ENCODE measurements at places on chromosomes 7 and 10. TPM values are rescaled to one million over a fixed set of nuclear protein-coding genes. Genes with fewer than 3 reads are reported as not detected.

- H3K27me3 ChIP-seq, result peaks cover 4% of the 10 kb centered on the region
- no peak overlapping the region for H3K27ac ChIP-seq
Measured at GRCh38 chr7:80699045-80699638, 60.7 kb downstream of the CD36 start.

DNA sequence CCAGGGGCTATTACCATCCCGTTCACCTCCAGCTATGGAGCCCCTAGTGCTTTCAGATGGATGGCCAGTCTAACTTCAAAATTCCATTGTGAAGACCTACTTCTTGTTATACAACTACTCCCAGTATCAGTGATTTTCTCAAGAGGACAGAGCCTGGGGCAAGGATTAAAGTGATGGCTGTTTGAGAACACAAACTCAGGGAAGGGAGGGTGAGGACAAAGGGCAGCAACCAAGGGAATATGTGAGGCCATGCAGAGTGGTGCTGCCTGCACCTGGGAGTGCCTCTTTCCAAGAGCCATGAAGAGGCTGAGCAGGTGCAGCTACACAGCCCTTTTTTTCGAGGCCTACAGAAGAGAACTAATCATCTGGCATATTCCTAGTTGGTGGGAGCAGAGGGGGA lies 303.5 kb upstream of the BMPER start:
- H3K27ac ChIP-seq, result no peak overlapping the region
- DNase-seq, result no peak
- H3K36me3 ChIP-seq, result no peaks in the 10 kb centered on the region
- no peaks in the 10 kb centered on the region for H3K4me1 ChIP-seq

DNA sequence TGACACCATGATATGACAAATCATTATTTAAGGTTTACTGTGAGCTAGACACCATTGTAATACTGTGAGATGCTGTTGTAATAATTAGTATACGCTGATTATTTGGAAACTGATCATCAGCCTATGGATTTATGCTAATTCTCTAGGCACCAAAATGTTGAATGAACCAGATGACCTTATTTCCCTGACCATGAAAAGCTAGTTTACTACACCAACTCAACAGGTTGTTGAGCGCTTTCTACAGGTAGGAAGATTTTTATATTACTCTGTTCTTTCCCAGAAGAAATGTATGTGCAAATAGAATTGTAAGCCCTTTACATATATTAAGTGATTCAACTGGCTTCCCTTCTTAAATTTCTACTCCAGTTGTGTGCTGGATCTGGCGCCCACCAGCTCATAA lies 6.2 kb downstream of the NRP1 start:
- no peak overlapping the region for H3K4me3 ChIP-seq
- H3K27ac ChIP-seq, result no peak overlapping the region
- H3K36me3 ChIP-seq, result peaks cover 22% of the 10 kb centered on the region
- H3K27me3 ChIP-seq, result no peaks in the 10 kb centered on the region

GRCh38 chr7:92833024-92833765 lies 3.2 kb downstream of the CDK6 start:
- no peaks in the 10 kb centered on the region for H3K27me3 ChIP-seq
- peaks cover 19% of the 10 kb centered on the region for H3K4me1 ChIP-seq
- H3K4me3 ChIP-seq, result peak overlapping the region; percentile 90
- peak; percentile 91 for DNase-seq
- no peaks in the 10 kb centered on the region for H3K36me3 ChIP-seq

GRCh38 chr7:93284908-93285307 lies 52.7 kb downstream of the VPS50 start:
- no peaks in the 10 kb centered on the region for H3K4me1 ChIP-seq
- H3K27ac ChIP-seq, result no peak overlapping the region
- H3K4me3 ChIP-seq, result no peak overlapping the region
- H3K27me3 ChIP-seq, result no peaks in the 10 kb centered on the region
- no peaks in the 10 kb centered on the region for H3K36me3 ChIP-seq

GRCh38 chr10:85012305-85012704 lies 683.9 kb downstream of the CCSER2 start:
- DNase-seq, result no peak
- no peaks in the 10 kb centered on the region for H3K27me3 ChIP-seq
- no peak overlapping the region for H3K4me3 ChIP-seq
- H3K27ac ChIP-seq, result no peak overlapping the region
- H3K4me1 ChIP-seq, result no peaks in the 10 kb centered on the region

DNA sequence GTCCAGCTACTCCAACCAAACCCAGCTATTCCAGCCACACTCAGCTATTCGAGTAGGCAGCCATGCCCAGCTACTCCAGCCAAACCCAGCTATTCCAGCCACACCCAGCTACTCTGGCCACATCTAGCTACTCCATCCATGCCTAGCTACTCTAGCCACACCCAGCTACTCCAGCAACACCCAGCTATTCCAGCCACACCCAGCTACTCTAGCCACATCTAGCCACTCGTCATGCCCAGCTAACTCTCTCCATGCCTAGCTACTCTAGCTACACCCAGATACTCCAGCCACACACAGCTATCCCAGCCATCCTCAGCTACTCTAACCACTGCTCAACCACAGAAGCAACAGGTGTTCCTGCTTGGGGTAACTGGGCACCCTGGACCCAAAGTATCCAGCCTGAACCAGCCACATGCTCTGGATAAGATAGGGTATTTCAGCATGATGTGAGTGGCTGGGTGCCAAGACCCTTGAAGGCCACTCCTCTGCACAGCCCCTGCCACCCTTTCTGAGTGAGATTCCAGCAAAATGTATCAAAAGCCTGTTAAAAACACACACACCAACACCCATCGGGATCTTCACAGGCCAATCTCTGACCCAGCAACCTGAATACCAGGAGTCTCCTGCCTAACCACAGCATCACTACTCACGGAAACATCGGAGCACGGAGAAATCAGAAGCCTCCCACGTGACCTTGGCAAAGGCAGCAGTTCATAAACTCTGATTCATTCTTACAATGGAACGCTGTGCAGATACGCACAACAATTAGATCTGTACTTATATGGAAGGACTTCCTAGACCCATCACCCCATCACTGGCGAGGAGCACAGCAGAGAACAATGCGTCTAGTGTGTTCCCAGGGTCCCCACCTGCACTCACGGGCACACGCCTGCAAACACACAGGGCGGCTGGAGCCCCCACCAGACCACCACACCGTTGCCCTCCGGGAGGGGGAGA lies 51.8 kb upstream of the DNAAF5 start:
- H3K27me3 ChIP-seq, result no peaks in the 10 kb centered on the region
- no peaks in the 10 kb centered on the region for H3K36me3 ChIP-seq
- no peak overlapping the region for H3K4me3 ChIP-seq
- peaks cover 6% of the 10 kb centered on the region for H3K4me1 ChIP-seq
- no peak overlapping the region for H3K27ac ChIP-seq
- peak; percentile 73 for DNase-seq

GRCh38 chr10:34524369-34525091 lies 290.6 kb downstream of the PARD3 start:
- H3K27me3 ChIP-seq, result no peaks in the 10 kb centered on the region
- no peak overlapping the region for H3K27ac ChIP-seq
- no peak overlapping the region for H3K4me3 ChIP-seq
- no peaks in the 10 kb centered on the region for H3K36me3 ChIP-seq
- H3K4me1 ChIP-seq, result peaks cover 27% of the 10 kb centered on the region
- DNase-seq, result no peak

DNA sequence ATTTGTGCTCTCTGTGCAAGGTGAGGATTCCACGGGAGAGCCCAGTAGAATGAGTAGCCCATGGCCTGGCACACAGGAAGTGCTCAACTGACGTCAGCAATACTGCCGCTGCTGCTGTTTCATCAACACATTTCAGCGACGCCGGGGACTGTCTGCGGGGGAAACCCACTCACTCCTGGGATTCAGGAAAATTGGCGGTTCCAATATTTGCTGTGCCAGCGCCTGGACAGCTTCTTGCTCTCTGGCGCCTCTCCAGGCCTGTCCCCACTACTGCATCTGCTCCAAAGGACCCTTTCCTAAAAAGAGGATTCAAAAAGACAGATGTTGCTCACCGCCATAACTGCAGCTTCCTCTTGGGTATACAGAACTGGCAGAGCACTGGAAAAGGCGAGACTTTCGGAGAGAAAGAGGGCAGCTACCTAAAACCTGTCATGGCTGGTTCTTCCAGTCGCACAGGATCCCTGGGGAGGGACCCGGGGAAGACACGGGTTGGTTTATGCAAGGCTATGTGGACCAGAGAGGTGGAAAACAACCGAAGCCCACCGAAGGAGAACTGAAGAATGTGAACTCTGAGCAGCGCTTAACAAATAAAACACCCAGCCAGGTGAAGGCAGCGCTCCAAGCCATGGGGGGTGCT lies 39.7 kb upstream of the ENO4 start:
- H3K4me3 ChIP-seq, result no peak overlapping the region
- no peak overlapping the region for H3K27ac ChIP-seq
- no peaks in the 10 kb centered on the region for H3K36me3 ChIP-seq
- DNase-seq, result no peak
- no peaks in the 10 kb centered on the region for H3K4me1 ChIP-seq

- no peaks in the 10 kb centered on the region for H3K27me3 ChIP-seq
- no peaks in the 10 kb centered on the region for H3K36me3 ChIP-seq
- no peak overlapping the region for H3K27ac ChIP-seq
Measured at GRCh38 chr7:50650057-50650664, 85.0 kb upstream of the DDC start.

DNA sequence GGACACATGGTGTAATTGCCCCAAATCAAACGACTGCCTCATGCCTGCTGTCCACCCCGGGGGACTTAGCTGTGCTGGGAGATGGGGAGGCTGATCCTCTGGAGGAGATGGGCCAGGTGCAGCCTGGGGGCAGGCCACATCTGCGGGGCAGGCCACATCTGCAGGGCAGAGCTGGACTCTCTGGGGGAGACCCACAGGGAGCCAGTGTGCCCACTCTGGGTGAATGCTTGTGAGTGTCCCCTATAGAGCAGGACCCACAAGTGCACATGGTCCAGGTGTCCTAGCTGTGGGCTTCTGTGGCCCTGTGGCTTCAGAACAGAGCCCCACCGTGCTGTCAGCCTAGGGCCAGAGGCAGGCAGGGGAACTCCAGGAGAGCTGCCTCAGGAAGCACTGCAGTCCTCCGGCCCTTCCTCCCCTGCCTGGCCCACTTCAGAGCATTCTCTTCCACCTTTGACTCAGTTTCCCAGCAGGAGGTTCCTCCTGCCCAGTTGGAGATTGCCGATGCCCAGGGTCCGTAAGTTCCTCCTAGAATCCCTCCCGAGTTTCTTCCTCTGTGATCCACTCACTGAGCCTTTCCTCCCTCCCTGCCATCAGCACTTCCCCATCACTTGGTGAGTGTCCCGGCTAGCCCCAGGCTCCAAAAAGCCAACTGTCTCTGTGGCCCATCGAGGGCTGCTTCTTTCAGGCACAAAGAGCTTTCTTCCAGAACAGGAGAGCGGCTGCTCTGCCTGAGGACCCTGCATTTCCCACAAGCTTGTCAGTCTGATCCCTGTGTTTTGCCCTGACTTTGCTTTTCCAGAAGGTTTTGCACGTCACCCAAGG lies 50.3 kb downstream of the ADCYAP1R1 start:
- H3K36me3 ChIP-seq, result no peaks in the 10 kb centered on the region
- H3K27me3 ChIP-seq, result no peaks in the 10 kb centered on the region
- no peak overlapping the region for H3K4me3 ChIP-seq
- H3K27ac ChIP-seq, result no peak overlapping the region

DNA sequence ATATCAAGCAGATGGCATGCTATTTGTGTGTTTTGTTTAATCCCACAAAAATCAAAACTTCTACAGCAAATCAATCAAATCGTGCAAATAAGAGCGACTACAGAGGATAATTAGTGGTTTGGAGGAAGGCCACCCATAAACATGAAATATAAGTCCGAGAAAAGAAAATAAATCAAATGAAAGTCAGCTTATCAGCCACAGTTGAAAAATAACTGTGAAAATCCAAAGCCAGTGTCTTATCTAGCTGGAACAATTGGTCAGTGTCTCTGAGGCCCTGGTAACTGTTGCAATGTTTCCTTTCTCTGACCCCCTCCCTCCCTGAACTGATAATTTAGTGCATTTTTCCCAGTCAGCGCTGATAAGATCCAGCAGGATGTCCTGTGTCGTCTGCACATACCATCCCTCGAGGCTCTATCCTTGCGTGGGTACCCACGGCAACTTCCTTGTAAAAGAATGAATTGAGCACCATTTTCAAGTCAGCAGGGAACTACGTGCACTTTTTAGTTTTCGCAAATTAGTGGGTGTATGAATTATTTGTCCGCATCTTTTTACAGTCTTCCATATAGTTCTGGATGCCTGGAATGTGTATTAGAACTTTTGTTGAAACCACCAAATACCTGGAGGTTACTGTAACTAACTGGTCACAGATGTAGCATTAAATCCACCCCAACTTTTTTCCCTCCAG lies 10.8 kb upstream of the JCAD start:
- DNase-seq, result peak; percentile 77
- H3K27ac ChIP-seq, result peak overlapping the region; percentile 28
- H3K4me3 ChIP-seq, result no peak overlapping the region
- H3K27me3 ChIP-seq, result no peaks in the 10 kb centered on the region
- no peaks in the 10 kb centered on the region for H3K36me3 ChIP-seq

GRCh38 chr7:23598296-23598695 lies 1.1 kb downstream of the CCDC126 start:
- H3K4me3 ChIP-seq, result no peak overlapping the region
- no peaks in the 10 kb centered on the region for H3K27me3 ChIP-seq

DNA sequence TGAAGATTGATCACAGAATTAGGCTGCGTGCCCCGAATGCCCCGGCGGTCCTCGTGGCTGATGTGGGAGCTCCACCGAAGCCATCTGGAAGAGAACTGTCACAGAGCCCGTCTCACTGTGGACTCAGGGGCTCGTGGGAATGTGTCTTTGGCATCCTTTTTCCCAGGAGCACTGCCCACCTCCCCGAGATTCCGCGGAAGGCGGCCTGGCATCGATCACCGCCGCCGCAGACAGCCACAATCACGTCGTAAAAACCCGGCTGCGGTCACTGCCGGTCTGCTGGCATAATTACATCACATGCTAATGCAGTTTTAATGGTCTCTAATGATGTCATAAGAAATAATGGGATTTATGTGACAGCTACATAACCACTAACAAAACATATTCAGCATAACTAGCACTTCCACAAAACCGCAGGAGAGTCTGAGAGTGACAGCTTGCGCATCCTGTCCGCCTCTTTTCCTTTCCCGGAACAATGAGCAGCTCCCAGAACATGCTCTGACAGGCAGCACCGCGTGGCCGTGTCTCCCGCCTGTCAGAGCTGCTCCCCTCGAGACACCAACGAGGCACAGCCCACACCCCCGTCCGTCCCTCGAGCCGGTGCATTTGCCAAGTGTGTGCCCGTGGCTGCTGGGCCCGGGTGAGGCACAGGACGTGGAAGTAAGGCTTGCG lies 490.0 kb downstream of the PTPRN2 start:
- DNase-seq, result peak; percentile 5
- H3K27ac ChIP-seq, result no peak overlapping the region
- no peaks in the 10 kb centered on the region for H3K27me3 ChIP-seq

GRCh38 chr10:117532451-117533107 lies 10.0 kb upstream of the EMX2 start:
- H3K4me3 ChIP-seq, result no peak overlapping the region
- DNase-seq, result no peak
- no peaks in the 10 kb centered on the region for H3K36me3 ChIP-seq
- no peak overlapping the region for H3K27ac ChIP-seq
- peaks cover 14% of the 10 kb centered on the region for H3K4me1 ChIP-seq

- H3K27ac ChIP-seq, result no peak overlapping the region
- H3K4me3 ChIP-seq, result no peak overlapping the region
- no peak for DNase-seq
- no peaks in the 10 kb centered on the region for H3K36me3 ChIP-seq
- no peaks in the 10 kb centered on the region for H3K4me1 ChIP-seq
Measured at GRCh38 chr7:30003098-30003497, 13.5 kb upstream of the SCRN1 start.

The NPFFR1 gene
- total RNA-seq, result not detected

The FOXI2 gene
- total RNA-seq, result not detected

The RADIL gene
- 0.55 TPM for total RNA-seq

The CYP3A5 gene
- total RNA-seq, result 8.1 TPM

The JCAD gene
- 20.0 TPM for total RNA-seq

The PHYH gene
- 101 TPM for total RNA-seq

The OPN4 gene
- total RNA-seq, result 0.28 TPM
